HepG2 (cell line): ENCODE measurements at places on chromosomes 6 and 20. TPM values are rescaled to one million over a fixed set of nuclear protein-coding genes. Genes with fewer than 3 reads are reported as not detected.
A peak's percentile ranks its signal among the peaks of the same experiment; 100 is the strongest.

DNA sequence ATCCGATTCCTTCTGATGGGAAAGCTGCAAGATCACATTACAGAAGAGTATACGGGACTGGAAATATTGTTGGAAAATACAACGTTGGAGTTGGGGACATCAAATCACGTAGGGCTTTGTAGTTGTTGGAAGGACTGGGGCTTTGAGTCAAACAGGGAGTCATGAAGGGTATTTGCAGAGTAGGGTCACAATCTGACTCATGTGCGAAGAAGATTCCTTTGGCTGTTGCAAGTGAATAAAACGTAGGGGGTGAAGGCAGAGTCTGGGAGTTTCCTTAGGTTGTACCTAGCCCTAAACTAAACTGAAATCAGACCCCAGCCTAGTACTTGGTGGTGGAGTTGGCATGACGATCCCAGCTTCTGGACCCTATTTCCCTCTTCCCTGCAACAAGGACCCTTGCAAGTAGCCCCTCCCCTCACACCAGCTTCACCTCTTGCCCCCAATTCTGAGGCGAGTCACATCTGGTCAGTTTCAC, 32.3 kb downstream of the SNX5 start:
- H3K36me3 ChIP-seq = no peaks in the 10 kb centered on the region
- H3K27ac ChIP-seq = no peak overlapping the region
- peaks cover 60% of the 10 kb centered on the region for H3K4me1 ChIP-seq
- H3K27me3 ChIP-seq = peaks cover 30% of the 10 kb centered on the region

- no peaks in the 10 kb centered on the region for H3K36me3 ChIP-seq
- no peaks in the 10 kb centered on the region for H3K4me1 ChIP-seq
- H3K27ac ChIP-seq = no peak overlapping the region
- H3K27me3 ChIP-seq = no peaks in the 10 kb centered on the region
- DNase-seq = no peak
These were observed 124.8 kb downstream of the AHI1 start for GRCh38 chr6:135372758-135373157.

DNA sequence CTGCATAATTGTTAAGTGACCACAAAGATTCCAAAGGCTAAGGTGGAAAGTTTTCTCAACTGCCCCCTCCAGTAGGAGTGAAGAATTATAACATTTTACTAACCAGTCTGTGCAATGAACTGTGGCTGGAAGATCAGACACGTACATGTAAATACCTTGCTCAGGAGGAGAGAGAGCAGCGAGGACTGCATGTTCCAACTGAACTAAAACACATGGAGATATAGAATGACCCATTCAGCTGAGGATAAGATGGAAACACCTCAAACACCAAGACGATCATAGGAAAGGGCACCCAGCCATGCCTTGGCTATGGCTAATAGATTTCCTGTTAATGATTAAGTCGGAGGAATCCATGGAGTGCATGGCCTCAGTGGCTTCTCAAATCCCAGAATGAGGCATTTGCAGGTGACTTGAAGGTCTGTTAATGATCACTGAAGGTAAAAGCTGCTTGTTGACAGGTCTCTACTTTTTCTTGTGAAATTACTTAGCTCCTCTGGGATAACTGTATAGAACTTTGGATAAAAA, 875.6 kb downstream of the TFAP2A start:
- H3K27me3 ChIP-seq = no peaks in the 10 kb centered on the region
- no peaks in the 10 kb centered on the region for H3K4me1 ChIP-seq
- H3K36me3 ChIP-seq = no peaks in the 10 kb centered on the region
- DNase-seq = no peak
- no peak overlapping the region for H3K4me3 ChIP-seq

CD93 gene
- total RNA-seq = not detected in 2 replicates

DNA sequence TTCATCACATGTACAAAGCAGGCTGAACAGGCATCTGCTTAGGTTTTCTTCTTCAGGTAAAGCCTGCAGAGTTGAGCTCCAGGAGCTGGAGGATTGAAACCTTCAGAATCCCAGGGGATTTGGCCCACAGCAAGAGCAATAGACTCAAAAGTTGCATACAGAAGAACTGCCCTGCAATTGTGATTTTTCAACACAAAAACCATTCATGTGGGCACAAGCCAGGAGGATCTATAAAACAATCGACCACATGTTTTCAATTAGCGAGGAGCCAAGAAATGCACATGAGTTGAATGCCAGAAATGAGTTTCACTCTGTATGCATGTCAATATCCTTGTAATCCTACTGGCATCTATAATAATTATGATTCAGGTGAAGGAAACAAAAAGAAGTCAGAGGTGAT, 576.4 kb downstream of the HDGFL1 start:
- H3K27ac ChIP-seq = no peak overlapping the region
- DNase-seq = no peak
- H3K36me3 ChIP-seq = no peaks in the 10 kb centered on the region
- H3K4me1 ChIP-seq = no peaks in the 10 kb centered on the region

GRCh38 chr6:82712826-82713225, 349.2 kb downstream of the TPBG start:
- H3K4me1 ChIP-seq = no peaks in the 10 kb centered on the region
- H3K4me3 ChIP-seq = no peak overlapping the region
- H3K36me3 ChIP-seq = no peaks in the 10 kb centered on the region
- no peak overlapping the region for H3K27ac ChIP-seq

GRCh38 chr20:50762045-50762422, 30.7 kb downstream of the PARD6B start:
- H3K4me3 ChIP-seq = peak overlapping the region; percentile 51
- DNase-seq = no peak
- no peaks in the 10 kb centered on the region for H3K27me3 ChIP-seq
- H3K4me1 ChIP-seq = peaks cover 67% of the 10 kb centered on the region
- H3K27ac ChIP-seq = peak overlapping the region; percentile 66

FOXS1 gene
- not detected in 2 replicates for total RNA-seq

DNA sequence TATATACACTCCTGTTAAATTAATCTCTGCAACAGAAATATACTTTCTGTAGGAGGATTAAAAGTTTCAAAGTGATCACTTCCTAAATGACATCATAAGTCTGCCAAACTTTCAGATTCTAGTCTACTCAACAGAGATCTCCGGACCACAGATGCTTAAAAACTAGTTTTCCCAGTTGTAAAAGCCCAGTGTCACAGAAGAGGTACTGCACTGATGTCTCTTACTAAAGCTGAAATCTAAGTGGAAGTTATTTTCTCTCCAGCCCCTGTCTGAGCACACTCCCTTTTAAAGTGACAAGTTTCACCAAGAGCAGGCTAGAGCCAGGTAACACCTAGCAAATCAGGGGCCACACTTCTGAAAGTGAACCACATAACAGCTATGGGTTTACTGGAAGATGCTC, 71.6 kb upstream of the DST start:
- DNase-seq = no peak
- H3K4me1 ChIP-seq = peaks cover 44% of the 10 kb centered on the region
- H3K4me3 ChIP-seq = no peak overlapping the region
- H3K27ac ChIP-seq = peak overlapping the region; percentile 10

TSBP1 gene
- total RNA-seq = not detected in 2 replicates
